ENCODE measurements at places on chromosomes 13 and 19.

DNA sequence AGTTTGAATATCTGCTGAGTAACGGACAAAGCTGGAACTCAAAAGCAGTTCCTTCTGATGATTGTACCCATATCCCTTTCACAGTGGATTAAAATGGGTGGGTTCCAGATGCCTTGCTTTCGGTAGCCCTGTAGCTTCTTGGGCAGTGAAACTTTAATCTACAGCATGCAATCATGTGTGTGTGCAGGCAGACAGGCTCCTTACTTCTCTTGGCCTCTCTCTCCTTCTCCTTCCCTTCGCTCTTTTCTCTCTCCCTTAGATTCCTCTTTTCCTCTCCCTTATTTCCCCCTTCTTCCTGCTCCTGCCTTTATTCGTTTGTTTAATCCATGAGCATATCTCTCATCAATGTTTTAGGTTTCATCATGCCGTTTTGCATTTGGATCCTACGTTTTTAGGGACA lies 8.1 kb downstream of the DGKH start:
- DNase-seq: no peak

DNA sequence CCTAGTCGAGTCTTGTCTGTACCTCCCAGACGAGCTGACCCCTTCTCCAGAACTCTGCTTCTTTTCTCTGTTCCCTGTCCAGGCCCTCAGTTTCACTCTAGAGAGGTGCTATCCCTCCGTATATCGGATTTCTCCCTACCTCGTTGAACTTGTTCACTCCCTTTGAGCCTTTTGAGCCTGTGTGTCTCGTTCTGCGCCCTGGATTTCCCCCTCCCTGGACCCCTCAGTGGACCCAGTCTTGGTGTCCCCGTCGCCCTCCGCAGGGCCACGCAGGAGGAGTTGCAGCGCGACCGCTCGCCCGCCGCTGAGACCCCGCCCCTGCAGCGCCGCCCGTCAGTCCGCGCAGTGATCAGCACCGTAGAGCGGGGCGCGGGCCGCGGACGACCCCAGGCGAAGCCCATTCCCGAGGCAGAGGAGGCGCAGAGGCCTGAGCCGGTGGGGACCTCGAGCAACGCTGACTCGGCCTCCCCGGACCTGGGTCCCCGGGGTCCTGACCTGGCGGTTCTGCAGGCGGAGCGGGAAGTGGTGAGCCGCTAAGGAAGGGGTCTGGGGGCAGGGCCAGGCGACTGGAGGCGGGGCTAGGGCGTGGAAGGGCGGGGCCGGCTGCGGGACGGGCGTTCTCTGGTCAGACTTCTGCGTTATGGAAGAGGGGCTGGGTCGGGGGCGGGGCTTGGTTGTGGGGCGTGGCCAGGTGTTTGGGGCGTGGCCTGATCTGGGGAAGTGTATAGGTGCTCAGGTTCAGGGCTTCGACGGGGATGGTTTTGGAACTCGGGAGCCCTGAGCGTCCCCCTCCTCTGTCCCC lies 5.5 kb downstream of the EPS8L1 start:
- peak; percentile 95 for DNase-seq

DNA sequence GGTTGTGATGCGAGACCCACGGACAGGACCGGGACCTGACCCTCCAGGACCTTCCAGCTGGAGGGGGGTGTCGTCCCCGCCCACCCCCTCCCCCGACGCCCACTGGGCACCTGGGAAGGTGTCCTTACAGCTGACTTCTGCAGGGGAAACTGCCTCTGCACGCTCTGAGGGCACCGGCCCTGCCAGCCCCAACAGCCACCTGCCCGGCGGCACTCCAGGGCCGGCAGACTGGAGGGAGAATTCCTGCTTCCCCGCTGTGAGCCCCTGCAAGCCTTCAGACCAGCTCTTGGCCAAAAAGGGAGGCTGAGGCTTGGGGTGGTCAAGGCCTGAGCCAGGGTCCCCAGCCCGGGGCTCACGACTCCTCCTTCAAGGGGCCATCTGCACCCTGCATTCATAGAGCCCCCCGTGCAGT lies 1.2 kb downstream of the CNN2 start:
- DNase-seq: no peak

DNA sequence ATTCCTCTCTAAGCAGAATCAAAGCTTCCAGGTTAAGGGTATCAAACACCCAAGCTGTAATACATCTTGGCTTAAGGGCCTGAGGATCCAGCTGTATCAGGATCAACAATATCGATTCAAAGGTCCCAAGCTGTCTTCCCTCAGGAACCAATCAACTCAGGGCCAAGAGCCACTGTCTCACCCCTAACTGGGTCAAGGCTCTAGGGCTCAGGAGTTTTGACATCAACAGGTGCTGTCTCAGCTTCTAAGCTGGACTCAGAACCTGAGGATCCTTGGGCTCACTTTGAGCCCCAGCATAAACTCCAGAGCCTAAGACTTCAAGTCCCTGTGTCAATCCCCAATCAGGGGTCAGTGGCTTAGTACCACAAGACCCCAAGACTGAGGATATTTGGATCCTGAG lies 917 bp downstream of the FBXW9 start:
- no peak for DNase-seq

GRCh38 chr13:21516805-21517204 lies 57.7 kb upstream of the ZDHHC20 start:
- DNase-seq: no peak

DNA sequence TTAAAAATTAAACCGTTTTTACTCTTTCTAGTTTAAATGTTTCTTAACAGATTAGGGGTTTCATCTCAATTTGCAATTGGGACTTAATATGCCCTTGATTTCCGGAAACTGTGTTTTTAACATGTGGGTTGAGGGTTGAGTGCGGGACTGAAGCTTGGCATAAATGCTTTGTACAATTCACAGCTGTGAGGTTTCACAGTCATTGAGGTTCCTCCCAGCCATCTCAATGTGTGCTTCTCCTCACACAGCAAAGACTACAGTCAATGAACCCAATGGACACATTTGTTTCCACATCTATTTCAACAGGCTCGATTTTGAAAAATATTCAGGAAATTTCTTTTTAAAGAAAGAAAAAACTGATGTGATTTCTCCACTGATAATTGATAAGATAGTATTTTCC lies 328.6 kb downstream of the TBC1D4 start:
- no peak for DNase-seq

- no peak for DNase-seq
Measured at GRCh38 chr13:84380866-84381265, 498.6 kb upstream of the SLITRK1 start.

- no peak for DNase-seq
Measured at GRCh38 chr19:49999371-50000010, 25.7 kb downstream of the VRK3 start.

Measured in ecto neural progenitor cell (in vitro differentiated cells).